ENCODE measurements at places on chromosomes 1 and 21.

GRCh38 chr1:54341763-54342162, 64.4 kb downstream of the SSBP3 start:
- no peak for DNase-seq

DNA sequence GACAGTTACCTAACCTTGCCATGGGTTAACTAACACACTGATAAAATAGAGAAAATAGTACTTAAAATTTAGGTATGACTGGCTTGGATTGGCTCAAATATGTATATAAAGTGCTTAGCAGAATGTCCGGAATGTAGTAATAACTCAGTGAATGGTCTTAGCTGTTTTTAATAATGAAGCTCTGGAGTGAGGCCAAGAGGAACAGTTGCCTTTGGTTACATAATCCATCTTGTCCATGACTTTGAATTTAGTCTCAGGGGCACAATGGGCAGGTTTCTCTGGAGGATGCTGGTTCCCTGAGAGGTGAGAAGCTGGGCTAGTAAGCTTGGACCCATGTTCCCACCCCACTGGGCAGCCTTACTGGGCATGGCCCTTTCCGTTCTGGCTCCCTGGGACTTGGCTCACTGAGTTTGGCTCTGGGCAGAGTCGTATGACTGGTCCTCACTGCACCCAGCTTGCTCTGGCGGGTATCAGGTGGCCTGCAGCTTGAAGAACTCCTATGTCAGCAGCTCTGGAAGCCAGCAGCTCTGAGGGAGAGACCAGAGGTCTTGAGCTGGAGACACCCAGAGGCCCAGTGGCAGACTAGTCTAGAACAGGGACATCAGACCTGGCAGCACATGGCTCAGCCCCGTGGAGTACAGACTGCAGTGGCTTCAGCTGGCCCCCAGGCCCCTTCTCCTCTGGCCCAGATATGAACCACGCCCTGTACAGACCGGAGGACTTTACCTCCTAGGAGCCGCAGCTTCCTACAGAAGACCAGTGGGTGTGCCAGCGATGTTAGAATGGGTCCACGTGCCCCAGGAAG, 40.4 kb downstream of the TENT5C start:
- no peak for DNase-seq

- DNase-seq = no peak
Measured at GRCh38 chr1:2465371-2466269, 10.5 kb upstream of the PLCH2 start.

DNA sequence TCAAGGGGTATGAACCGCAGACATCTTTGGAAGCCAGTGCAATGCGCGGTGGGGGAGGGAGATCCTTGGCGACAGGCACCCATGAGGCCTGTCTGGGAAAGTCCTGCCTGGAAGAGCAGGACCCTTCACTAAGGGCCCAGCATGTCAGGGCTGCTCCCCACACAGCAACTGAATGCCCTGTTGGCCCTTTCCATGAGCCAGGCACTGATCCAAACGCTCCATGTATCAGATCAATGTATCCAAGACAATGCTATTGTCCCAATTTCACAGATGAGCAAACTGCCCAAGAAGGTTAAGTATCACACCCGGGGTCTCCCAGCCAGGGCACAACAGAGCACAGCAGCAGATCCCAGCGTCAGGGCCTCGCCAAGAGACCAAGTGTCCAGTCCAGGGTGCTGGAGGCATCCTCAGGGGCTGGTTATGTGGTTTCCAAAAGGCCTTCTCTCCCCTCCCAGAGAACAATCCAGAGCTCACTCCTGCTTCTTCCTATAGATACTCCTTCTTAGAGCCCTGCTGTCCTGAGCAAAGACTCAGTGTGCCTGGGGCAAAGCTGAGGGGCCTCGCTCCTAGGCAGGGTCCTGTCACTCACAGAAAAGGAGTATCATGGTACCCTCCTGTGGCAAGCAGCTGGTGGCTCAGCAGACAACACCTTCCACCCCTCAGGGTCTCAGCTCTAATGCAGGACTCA, 328.0 kb downstream of the NPHP4 start:
- DNase-seq = no peak

GRCh38 chr1:208349694-208350330, 105.6 kb upstream of the PLXNA2 start:
- no peak for DNase-seq
